ENCODE measurements at places on chromosomes 4 and X.

- no peak for DNase-seq
Measured at GRCh38 chr4:75924309-75924827, 16.4 kb downstream of the NAAA start.

DNA sequence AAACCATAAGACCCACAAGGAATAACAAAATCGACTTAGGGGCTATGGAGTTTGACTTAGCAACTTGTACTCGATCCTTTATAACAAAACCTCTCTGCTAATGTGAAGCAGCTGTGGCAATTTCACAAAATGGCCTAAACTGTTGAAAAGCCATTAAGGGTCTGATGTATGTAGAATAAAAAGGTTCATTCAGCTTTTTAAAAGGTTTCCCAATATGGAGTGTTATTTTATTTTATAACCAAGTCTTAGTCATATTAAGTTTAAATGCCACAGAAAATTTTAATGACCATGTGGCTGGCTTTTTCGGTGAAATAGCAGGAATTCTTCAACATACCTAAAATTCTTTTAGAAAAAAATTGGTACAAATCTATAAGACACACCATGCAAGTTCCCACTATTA, 291.8 kb upstream of the HAND2 start:
- no peak for DNase-seq

- peak; percentile 62 for DNase-seq
Measured at GRCh38 chrX:9312922-9313867, 151.7 kb upstream of the TBL1X start.

GRCh38 chr4:34432706-34433105, 1811.6 kb downstream of the ARAP2 start:
- no peak for DNase-seq

GRCh38 chrX:40424259-40424658, 156.5 kb upstream of the ATP6AP2 start:
- no peak for DNase-seq
